Nucleus accumbens (tissue), 56 donors: ENCODE measurements at places on chromosomes 13 and 19.

- no peak for DNase-seq
Measured at GRCh38 chr13:48624858-48625257, 28.9 kb upstream of the CYSLTR2 start.

DNA sequence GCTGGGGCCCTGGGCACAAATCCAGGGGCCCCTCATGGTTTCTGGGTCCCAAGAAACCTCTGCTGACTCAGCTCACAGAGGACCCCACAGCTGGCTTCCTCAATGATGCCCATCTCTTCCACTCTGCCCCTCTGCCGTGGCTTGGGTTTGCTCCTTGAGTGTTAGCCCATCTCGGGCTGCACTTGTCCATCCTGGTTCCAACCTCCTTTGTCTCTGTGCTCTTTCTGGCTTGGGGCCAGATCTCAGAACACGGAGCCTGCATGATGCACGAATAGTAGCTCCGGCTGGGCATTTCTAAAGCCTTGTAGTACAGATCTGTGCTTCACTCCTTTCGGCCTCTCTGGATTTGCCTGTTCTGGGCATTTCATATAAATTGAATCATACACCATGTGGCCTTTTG is 53.8 kb downstream of the F2RL3 start:
- DNase-seq: no peak

DNA sequence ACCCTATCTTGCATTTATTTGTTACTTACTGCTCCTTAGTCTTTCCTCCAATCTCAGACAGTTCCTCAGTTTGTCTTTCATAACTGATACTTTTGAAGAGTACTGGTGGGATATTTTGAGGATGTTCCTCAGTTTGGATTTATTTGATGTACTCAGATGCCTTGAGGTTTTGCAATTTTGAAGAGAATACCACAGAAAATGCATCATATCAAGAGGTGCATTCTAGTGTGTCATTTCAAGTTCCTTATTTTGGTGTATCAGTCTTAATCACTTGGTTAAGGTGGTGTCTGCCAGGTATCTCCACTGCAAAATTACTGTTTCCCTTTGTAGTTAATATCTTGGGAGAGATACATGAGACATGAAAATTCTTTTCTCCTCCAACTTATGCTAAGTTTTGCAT is 75.1 kb downstream of the URI1 start:
- DNase-seq: no peak

- DNase-seq: no peak
Measured at GRCh38 chr19:52749780-52750179, 14.9 kb upstream of the ZNF611 start.

GRCh38 chr13:77831866-77832265 is 86.8 kb downstream of the EDNRB start:
- DNase-seq: no peak

DNA sequence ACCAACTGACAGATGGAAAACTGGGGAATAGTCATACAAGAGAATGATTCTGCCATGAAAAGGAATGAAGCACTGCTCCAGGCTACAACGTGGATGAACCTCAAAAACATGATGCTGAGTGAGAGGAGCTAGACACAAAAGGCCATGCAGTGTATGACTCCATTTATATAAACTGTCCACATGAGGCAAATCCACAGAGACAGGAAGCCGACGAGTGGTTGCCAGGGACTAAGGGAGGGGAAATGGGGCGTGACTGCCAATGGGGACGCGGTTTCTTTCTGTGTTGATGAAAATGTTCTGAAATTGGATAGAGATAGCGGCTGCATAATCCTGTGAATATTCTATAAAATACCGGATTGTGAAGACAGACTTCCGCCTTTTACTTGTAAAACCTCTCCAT is 10.2 kb downstream of the SMIM7 start:
- DNase-seq: no peak

DNA sequence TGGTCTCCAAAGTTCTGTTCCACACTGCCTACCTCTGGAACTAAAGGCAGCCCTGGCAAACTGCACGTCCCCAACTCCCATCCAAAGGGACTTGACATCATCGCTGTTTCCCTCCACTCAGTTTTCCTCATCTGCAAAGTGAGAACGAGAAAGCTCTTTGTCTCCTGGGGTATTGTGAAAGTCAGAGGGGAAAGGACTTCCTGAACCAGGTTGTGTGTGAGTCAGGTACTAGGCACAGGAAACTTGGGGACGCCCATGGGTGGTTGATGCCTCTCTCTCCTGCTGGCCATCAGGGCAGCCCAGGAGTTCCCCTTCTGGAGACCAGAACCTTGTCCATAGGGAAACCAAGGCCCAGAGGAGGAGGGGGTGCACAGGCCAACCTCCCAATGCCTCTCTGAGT is 4.7 kb downstream of the CRLF1 start:
- no peak for DNase-seq

- no peak for DNase-seq
Measured at GRCh38 chr19:33638167-33639034, 16.6 kb downstream of the CHST8 start.

GRCh38 chr19:29429581-29429980 is 96.2 kb upstream of the VSTM2B start:
- no peak for DNase-seq

GRCh38 chr19:48835734-48836088 is 580 bp downstream of the HSD17B14 start:
- peak; percentile 79 for DNase-seq

DNA sequence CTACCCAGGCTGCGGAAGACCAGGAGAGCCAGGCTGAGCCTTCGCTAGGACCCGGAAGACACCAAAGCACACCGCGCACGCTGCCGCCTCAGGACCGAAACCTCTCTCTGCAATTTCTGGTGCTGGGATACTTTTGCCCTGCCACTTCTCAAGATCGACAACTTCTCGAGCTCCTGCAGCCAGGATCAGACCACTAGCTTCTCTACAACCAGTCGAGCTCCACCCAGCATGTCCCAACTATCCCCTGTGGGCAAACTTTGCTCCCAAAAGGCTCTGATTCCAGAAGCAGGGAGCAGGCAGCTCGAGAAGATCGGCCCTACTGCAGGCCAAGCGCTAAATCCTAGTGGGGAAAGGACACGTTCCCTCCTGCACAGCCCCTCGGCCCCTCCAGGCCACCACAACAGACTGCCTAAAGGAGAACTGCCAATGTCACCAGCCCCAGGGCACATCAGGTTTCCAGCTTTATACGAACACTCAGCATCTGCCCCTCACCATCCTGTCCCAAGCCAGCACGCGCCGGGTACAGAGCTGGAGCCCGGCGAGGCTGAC is 979 bp downstream of the AKAP8 start:
- no peak for DNase-seq

GRCh38 chr19:33039108-33039599 is 25.5 kb downstream of the RHPN2 start:
- no peak for DNase-seq

DNA sequence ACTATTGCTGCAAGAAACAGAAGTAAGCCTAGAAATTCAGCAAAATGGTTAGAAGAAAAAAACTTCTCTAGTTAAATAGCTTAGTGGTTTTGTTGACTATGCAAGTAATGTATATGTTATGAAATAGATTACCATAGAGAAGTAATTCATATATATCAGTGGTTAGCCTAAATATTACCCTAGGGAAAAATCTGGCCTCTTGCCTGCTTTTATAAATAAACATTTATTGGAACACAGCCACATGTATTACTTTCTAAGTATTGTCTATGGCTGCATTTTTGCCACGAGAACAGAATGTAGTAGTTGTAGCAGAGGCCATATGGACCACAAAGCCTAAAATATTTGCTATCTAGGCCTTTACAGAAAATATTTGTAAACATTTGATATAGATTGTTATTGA is 1471.7 kb upstream of the PRR20A start:
- DNase-seq: no peak

DNA sequence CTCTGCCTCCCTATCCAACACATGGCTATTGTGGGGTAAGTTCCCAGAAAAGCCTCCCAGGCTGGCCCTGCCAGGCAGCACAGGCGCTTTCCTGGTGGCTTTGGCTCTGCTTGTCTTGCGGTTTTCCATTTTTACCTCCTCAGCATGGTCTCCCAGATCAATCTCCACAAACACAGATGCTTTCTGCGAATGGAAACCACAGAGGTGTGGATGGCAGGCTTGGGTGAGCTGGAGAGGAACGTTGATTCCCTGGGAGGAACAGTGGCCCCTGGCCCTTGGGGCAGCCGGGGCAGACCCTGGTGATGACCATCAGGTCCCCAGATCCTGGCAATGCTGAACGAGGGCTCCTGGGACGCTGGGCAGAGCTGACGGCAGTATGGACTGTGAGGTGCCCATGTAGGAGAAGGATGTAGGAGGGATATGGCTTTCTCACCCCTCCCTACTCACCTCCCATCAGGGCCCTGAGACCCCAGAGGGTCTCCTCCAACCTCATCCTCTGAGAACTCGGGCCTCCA is 6.6 kb downstream of the C13orf46 start:
- DNase-seq: no peak

GRCh38 chr13:113413898-113414282 is 39.4 kb downstream of the ADPRHL1 start:
- no peak for DNase-seq

- peak; percentile 33 for DNase-seq
Measured at GRCh38 chr19:50565984-50566903, 2.0 kb downstream of the LRRC4B start.

DNA sequence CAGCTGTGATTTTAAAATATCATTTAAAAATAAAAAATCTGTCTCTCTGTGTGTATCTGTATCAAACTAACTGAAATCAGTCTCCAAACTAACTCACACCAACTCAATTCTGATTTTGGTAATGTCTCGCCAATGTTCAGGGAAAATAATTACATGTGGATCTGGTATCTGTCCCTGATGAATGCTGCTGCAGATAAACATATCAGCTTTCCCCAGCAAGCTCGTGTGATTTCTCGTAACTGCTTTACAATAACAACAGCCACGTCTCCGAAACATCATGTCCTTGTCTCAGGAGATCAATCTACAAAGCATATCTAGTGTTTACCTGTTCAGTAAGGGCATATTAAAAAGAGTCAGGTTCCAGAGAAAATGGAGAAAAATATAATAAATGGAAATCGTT is 129.0 kb downstream of the IRS2 start:
- DNase-seq: no peak

DNA sequence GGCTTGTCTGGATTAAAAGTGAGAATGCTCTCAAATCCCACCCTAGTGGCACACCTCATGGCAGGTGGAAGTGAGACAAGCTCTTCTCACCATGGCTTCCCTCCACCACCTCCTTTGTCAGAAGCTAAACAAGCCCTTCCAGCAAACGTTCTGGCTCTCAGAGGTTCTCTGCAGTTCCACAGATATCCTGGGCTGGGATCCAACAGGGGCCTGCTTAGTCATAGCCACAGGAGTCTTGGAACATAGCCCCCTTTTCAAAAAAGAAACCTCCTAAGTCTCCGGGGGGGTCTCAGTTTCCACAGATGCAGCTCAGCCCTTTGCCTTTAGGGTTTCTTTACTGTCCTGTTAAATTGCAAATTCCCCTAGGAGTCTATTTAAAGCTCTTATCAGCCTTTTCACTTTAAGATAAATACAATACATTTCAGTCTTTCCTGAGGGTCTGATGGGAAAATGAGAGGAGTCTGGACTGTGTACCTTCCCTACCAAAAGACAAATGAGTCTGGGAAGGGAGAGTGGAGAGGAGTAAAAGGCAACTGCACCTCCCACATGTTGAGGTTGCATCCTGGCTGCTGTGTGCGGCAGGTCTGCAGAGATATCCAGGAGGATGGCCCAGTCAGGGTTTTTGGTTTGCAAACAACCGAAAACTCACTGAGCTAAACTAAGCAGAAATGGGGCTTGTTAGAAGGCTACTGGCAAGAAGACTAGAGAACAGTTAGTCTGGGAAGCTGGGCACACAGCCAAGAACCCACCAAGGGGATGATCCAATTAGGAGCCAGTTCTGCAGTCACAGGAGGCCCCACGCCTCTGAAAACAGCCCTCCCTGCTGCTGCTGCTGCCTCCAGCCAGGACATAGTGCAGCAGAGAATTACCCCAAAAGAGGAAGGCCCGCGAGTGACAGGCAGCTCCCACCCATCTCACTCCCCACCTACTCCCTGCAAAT is 41.4 kb upstream of the SERP2 start:
- no peak for DNase-seq

GRCh38 chr13:40315416-40316064 is 350.9 kb downstream of the FOXO1 start:
- DNase-seq: no peak

- DNase-seq: no peak
Measured at GRCh38 chr13:108955741-108956140, 326.3 kb downstream of the MYO16 start.

DNA sequence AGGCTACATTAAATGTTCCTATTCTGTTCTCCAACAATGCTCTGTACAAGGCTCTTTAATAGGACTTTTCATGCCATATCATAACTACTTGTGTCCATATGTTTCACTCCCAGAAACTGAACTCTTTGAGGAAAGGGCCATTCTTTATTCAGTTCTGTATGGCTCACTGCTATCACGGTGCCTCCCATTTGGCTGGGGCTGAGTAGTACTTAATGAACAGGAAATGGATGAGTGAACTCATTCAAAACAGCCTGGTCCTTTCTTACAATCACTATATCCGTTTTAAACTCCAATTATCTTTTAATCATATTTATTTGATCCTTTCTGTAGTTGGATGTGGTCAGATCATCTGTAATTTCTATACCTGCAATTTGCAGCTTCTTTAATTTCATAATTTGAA is 410.6 kb downstream of the TBC1D4 start:
- DNase-seq: no peak

DNA sequence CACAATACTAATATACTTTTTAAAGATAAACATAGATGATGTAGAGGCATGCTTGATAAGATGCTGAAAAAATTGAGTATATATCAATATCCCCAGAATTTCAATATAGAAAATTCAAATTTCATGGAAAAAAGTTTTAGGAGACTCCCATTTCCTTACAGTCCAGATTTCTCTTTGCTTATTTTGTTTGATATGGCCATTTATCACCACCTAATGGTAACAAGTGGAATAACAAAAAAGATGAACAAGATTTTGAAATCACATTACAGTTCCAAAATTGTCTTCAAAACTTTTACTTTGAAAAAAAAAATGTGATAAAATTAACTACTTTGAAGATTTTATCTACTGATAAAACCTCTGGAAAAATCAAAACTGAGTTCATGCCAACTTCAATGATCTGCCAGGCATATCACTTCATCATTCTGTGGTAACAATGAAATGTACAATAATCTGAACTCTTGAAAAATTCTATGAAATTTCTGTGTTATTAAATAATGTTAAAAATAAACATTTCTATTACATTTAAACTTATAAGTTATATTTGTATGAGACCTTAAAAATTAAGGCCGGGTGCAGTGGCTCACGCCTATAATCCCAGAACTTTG is 17.5 kb downstream of the MIPEP start:
- DNase-seq: no peak

GRCh38 chr19:30565636-30566035 is 193.5 kb downstream of the ZNF536 start:
- DNase-seq: no peak
